ENCODE measurements at places on chromosomes 13 and 19.
A peak's percentile ranks its signal among the peaks of the same experiment; 100 is the strongest.

DNA sequence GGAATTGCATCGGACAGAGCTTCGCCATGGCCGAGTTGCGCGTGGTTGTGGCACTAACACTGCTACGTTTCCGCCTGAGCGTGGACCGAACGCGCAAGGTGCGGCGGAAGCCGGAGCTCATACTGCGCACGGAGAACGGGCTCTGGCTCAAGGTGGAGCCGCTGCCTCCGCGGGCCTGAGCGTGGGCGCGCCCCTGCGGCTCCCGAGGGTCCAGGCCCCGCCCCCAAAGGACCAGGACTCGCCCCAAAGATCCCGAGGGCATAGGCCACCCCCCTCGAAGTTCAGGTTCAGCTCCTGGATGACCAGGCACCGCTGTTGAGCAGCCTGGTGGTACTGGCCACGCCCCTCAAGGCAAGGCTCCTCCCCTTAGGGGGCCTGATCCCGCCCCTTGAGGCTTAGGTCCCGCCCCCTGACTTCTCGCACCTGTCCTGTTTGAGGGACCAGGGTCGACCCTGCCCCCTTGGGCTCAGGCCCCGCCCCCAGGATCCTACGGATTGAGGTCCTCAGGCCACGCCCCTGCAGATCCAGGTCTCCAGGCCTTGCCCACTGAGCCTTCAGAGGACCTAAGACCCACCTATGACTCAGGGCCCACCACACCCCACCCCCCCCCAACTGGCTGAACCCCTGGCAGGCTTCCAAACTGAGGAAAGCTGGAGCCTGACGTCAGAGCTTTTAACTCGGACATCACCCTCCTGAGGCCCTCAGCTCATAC lies 43.1 kb downstream of the CYP4F22 start:
- peak; percentile 9 for DNase-seq

DNA sequence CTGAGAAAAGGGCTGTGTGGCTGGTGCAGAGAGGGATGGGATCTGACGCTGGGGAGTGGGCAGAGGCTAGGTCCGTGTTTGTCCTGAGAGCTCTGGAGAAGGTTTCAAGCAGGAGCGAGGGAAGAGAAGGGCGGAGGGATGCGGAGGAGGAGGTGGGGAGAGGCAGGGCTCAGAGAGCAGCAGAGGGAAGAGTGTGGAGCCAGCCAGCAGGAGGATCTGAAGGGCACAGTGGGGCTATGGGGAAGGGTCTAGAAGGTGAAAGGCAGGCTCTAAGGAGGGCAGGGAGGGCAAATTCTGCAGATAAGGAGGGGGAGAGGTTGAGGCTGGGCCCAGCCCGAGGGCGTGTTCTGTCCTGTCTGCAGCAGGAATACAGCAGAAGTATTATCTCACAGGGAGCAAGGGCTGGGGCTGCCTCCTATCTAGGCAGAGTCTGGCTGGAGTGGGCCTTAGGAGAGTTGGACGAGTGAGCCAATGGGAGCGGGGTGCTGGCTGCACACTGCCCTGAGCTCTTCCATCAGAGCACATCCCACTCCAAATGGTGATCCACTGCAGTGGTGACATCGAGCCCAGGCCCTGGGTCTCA lies 6.1 kb downstream of the AP2A1 start:
- no peak for DNase-seq

DNA sequence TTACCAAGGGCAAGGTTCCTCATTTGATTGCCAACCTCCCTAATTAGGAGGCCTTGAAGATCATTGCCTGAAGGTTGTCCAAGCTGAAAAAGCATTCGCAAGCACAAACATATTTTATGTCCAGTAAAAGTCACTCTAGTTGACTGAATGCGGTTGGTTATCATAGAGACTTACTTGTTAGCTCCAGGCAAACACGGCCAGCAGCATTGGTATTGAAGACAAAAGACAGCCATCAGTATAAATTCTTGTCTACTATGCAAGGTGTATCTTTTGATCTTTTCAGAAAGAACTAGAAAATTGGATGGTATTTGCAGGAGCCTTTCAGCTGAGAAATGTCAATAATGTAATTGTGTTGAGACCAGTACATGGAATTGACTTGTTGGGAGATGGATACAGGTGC lies 129.9 kb downstream of the GPC6 start:
- DNase-seq, result no peak

DNA sequence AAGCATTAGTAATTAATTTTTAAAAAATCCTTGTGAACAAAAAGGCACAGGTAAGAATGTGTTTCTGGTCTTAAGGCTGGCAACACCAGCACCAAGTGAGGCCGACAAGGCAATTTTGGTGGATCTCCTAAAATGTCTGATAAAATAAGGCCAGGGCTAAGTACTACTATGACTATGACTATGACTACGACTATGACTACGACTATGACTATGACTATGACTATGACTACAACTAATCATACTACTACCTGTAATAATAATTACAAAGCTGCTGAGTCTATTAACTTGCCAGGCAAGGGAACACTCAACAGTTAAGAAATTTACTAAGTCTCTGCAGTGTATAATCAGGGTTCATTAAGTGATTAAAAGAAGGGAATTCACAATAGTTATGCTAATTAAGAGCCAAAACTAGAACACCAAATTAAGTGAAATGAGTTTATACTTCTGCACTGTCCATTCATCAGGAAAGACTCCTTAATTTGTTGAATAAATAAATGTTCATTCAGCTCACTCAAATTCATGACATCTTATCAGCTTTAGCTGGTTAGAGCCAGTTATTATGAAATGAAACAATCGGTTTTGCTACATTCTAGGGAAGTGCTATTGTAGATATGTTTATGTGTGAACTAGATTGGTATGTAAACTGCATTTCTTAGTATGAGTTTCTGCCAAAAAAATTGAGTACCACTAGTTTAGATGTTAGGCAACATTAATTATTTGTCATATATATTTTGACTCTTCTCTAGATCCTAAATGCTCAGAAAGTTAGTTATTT lies 1626.2 kb upstream of the PCDH20 start:
- no peak for DNase-seq

DNA sequence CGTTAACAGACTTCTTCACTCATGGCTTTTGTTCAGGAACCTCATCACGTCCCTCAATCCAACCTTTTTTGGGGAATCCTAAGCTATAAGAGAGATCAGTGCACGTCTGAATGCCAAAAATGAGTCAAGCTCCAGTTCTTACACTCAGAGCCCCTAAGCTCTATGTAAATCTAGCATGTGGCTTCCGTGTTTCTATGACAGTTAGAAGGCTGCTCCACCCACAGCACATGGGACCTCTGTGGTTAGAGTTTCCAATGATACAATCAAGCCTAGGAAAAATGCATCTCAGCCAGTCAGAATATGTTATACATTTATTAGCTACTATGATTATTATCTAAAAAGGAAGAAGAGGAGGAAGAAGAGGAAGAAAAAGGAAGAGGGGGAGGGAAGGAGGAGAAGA lies 135.9 kb downstream of the ENOX1 start:
- DNase-seq, result no peak

- no peak for DNase-seq
Observed at GRCh38 chr13:112746044-112746443, 56.2 kb downstream of the ATP11A start.
